ENCODE measurements at places on chromosomes 7 and 10.

DNA sequence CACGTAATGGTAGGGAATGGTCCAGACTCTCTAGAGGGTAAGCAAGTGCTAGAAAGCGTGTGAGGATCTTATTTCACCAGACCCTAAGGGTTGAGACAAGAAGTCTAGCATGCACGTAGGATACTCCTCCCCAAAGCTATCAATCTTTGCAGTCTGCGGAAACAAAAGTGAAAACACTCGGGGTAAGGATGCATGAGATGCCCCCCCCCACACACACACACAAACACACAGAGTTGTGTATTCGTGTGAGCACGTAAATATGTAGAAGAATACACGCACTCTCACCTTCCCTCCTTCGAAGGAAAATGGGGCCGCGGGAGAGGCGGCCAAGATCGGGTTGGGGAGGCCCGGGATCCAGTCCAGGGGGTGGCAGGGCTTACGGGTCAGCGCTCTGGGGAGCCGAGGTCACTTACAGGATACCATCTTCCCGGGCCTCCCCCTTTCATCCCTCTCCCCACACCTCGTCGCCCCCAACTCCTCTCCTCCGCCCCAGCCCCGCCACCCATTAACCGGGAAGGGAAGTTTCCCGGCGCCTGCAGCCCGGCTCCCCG, 455 bp downstream of the CUL2 start:
- DNase-seq = no peak

DNA sequence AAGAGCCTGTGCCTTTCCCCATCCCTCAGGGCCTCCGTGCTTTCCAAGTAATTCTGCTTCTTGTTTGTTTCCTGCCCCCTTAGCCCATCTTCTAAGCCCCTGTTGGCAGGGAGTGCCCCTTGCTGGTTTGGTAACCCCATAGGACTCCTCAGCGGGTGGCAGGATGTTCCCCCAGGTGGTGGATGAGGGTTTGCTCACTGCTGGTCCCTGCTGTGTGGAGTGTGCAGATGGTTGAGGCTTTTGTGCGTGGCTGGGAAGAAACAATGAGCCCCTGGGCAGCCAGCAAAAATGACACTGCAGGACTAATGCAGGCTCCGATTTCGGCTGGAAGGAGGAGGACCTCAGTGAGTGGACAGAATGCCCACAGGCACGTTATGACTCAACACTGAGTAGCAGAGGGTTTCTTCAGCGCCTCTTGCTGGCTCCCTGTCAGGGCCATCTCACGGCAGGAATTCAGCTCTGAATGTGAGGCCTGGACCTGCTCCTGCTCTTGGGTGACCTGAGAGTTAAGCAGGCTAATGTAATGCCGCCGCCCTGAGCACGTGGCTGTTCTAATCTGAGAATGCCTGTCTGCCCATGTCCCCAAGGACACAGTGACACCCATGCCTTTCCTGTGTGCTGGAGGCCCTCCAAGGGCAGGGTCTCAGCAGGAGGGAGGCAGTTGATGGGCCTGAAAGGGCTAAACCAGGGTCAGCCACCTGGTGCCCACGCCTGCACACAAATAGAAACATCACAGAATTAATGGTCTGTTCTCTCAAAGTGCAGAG, 16.6 kb downstream of the BAG3 start:
- DNase-seq = peak; percentile 98

DNA sequence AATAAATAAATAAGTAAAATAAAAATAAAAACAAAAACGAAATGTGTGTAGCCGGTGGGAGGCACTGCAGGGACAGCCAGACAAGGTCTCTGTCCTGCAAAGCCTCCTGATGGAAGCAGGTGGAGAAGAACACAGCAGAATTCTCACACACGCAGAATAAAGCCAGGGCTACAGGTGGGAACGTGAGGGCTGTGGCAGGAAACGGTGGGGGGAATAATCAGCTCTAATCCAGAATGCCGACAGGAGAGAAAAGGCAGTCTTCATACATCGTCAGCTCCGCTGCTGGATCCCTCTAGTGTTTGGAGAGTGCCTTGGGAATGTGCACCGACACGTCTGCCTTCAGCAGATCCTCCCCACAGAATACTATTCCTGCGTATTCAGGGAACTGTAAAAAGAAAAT, 6.8 kb upstream of the SNX8 start:
- peak; percentile 7 for DNase-seq

DNA sequence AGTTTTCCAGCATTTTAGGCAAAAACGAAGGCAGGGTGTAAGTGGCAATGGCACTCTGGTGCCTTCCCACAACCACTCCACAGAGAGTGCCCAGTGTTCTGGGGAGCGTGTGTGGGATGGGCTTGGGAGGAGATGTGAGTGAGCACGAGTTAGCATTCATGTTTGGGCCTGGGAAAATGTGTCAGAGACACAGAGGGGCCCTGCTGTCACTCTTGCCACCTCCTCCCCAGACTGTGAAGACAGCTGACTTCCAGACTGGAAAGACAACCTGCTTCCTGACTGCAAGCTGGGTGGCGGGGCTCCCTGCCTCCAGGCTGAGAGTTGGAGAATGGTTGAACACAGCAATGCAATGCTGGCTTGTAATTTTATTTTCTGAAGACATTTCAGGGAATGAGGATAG, 454.5 kb upstream of the ZMIZ1 start:
- DNase-seq = no peak

- no peak for DNase-seq
Measured at GRCh38 chr10:86178401-86179152, 188.0 kb downstream of the GRID1 start.

DNA sequence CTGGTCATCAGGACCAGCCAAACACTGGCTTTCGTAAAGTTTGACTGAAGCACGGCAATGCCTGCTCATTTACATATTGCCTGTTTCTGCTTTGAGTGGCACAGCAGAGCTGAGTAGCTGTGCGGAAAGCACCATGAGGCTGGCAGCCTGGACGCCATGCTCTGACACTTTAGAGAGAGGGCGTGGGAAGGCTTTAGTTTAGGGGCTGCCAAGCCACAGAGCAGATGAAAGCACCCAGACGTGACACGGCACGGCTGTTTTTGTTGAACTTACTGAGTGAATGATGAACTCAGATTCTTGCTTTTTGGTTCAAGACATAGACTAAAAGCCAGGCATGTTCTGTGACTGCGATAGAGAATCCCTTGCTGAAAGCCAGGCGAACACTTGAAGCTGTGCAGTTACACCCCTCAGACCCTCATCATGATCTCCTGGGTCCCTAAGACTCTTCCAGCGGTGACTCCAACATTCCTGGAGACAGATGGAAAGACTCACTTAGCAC, 182.1 kb downstream of the ZMYND11 start:
- DNase-seq = no peak

- DNase-seq = no peak
Measured at GRCh38 chr7:16040346-16040745, 353.9 kb upstream of the MEOX2 start.

- DNase-seq = no peak
Measured at GRCh38 chr7:52749880-52750279, 285.6 kb upstream of the POM121L12 start.

GRCh38 chr7:96236198-96237039, 85.5 kb downstream of the SLC25A13 start:
- DNase-seq = no peak

GRCh38 chr7:34070511-34071323, 165.4 kb downstream of the BMPER start:
- DNase-seq = peak; percentile 63

All from HFFc6 (cell line).